ENCODE measurements at places on chromosomes 6 and 20.

- no peak for DNase-seq
Measured at GRCh38 chr20:40787941-40788340, 98.9 kb upstream of the MAFB start.

GRCh38 chr6:19691465-19692167 lies 145.6 kb upstream of the ID4 start:
- no peak for DNase-seq

GRCh38 chr6:107620732-107621131 lies 130.8 kb downstream of the SOBP start:
- DNase-seq, result no peak

DNA sequence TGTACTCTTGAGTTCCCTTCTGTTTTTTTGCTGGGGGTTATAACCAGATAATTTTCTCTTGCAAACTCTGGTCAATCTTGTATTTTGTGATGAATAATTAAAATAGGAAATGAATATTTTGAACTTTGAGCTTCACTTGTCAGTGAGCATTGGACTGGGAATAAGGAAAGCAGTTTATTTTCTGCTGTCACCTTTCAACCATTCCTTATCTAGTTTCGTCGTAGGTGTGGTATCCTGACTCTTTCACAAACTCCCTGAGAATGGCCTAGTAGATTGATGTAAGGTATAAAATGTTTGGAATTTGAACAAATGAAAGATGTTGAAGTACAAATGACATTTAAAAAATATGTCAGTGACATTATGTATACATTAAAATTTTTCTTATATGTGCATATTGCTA lies 98.0 kb downstream of the ZFAND3 start:
- no peak for DNase-seq

DNA sequence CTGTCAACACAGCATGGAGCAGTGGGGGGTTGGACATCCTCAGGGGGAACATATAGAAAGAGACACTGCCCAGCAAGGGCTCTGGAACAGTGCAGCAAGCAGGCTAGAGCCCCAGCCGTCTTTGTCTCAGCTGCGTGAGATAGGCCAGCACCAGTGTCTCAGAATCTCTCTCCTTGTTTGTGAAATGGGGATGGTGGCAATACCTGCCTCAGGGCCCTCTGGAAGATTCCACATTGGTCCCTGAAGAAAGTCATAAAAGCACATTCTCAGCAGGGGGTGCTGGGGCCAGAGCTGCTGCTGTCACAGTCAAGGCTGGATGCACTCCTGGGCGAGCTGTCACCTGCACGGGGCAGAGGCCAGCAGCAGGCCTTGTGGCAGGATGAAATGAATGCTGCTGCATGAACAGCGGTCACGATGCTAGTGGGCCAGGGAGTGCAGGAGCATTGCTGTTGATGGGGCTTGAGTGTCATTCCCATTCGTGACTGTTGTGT lies 121.7 kb downstream of the SYCP2 start:
- DNase-seq, result no peak

- no peak for DNase-seq
Measured at GRCh38 chr6:112613410-112613809, 266.3 kb downstream of the RFPL4B start.

DNA sequence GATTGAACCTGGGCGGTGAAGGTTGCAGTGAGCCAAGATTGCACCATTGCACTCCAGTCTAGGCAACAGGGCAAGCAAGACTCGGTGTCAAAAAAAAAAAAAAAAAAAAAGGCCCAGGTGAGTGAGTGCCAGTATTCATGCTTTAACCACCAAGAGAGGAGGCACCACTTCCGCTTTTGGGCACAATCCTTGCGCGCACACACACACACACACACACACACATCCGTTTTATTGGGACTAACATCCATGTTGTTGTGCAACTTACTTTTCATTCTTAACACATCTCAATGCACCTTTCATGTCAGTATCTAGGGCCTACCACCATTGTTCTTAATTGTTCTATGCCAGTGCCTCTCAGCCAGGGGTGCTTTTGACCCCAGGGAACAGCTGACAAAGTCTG lies 263.0 kb downstream of the CDC5L start:
- DNase-seq, result no peak

DNA sequence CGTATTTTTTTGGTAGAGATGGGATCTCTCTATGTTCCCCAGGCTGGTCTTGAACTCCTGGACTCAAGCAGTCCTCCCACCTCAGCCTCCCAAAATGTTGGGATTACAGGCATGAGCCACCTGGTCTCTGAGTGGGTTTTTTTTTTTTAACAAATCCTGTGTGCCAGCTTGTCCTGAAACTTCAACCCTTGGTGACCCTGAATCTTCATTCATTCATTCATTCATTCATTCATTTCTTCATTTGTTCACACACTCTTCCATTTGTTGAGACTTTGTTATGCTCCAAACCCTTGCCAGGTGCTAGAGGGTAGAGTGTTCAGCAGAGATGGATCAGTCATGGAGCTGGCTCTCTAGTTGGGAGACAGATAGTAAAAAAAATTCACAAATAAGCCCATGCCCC lies 12.0 kb upstream of the VAPB start:
- no peak for DNase-seq

DNA sequence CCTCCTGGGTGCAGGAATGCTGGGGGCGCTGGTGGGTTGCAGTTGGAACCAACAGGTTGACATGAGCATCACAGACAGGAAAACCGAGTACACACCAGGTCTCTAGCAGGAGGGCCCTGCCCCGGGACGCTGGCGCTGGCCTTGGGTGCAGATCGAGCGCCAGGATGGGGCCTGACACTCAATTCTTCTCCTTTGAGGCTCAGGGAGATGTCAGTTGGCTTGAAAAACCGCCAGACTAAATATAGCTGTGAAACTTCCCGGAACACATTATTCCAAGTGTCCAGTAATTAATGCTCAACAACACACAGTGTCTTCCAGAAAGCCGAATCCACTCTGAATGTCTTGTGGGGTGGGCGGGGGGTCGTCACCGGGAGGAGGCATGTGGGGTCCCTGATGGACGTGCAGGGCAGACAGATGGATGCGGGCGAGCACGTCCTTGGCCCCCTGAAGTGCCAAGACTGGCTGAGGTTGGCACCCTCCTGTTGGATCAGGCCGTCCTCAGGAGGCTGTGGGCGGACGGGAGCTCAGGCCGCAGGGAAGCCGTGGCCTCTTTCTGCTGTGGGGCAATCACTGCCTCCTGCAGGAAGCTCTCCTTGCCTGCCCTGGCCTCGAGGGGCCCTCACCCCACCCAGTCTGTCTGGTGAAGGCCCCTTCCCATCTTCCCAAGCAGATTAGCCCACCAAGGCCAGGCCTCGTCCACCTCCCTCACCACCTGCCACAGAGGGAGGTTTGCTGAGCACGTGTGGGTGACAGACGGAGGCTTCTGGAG lies 19.4 kb upstream of the GATA5 start:
- no peak for DNase-seq

DNA sequence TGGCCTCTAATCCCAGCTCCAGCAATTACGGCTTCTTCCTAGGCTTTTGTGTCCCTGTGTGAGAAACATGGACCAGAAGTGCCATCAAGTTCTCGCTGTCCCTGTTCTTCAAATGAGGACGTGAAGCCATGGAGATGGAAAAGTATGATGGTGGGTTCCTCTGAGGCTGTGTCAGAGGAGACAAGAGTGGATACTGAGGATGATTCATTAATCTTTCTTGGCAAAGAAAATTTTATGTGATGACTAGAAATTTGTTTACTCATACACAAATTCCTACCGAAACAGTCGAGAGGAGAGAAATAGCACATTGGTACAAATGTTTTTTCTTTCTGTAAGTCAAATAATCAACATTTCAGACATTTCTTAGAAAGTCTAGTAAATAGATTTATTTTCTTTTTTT lies 35.0 kb upstream of the PNRC1 start:
- no peak for DNase-seq

- DNase-seq, result no peak
Measured at GRCh38 chr20:59448196-59448595, 147.8 kb downstream of the EDN3 start.

GRCh38 chr6:127463056-127463455 lies 3.9 kb upstream of the KIAA0408 start:
- DNase-seq, result no peak

DNA sequence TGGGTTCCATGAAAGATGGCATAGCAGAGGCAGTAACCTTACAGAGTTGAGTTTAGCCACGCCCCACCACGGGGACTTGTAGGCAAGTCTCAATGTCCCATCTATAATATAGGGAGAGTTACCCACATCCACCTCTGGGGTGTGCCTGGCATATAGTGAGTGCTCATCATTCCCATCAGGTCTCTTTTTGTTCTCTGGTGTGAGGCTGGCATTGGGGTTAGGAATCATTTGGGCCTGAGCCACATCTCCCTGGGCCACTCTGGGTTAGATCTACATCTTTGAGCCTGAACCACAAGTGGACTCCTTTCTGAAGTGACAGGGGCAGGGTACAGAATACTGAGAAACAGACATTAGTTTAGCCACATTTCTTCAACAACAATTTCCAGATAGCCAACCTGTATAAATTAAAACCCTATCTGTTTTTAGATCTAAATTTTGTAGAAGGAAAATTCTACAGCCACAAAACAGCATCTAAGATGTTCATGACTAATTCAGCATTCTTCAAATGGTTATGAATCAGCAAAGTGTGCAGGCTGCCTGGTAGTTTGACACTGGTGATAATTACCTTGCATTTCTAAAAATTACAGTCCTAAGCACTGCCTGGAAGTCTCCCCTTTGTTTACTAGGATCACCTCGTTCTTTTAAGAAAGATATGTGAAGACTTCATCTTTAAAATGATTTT lies 20.1 kb downstream of the RNF24 start:
- DNase-seq, result no peak

- DNase-seq, result no peak
Measured at GRCh38 chr6:16543521-16543920, 217.7 kb downstream of the ATXN1 start.

GRCh38 chr20:41669708-41670263 lies 51.6 kb upstream of the CHD6 start:
- no peak for DNase-seq

GRCh38 chr20:48843057-48843806 lies 15.4 kb upstream of the PREX1 start:
- no peak for DNase-seq

- DNase-seq, result no peak
Measured at GRCh38 chr6:149037051-149037671, 280.4 kb upstream of the TAB2 start.

- DNase-seq, result no peak
Measured at GRCh38 chr20:45011108-45011526, 44.8 kb downstream of the STK4 start.

GRCh38 chr20:32506721-32507120 lies 78.4 kb downstream of the NOL4L start:
- DNase-seq, result no peak

Data from stimulated activated CD8-positive, alpha-beta memory T cell treated with anti-CD3 and anti-CD28 coated beads, Interleukin-12 subunit alpha, Interleukin-12 subunit beta, amount 100 ng/mL, for 4 hours (primary cell).